ENCODE measurements at places on chromosomes 2 and 18. TPM values are rescaled to one million over a fixed set of nuclear protein-coding genes. Genes with fewer than 3 reads are reported as not detected.

CHMP1B gene
- total RNA-seq = 99.4 TPM

KCNS3 gene
- total RNA-seq = not detected

CCDC74B gene
- 0.28 TPM for total RNA-seq

TCF7L1 gene
- not detected for total RNA-seq

STK16 gene
- total RNA-seq = 28.7 TPM

GRCh38 chr2:137255345-137255744 lies 490.0 kb downstream of the THSD7B start:
- DNase-seq = no peak

- no peak for DNase-seq
Observed at GRCh38 chr2:215973954-215974699, 39.2 kb downstream of the MREG start.

DNA sequence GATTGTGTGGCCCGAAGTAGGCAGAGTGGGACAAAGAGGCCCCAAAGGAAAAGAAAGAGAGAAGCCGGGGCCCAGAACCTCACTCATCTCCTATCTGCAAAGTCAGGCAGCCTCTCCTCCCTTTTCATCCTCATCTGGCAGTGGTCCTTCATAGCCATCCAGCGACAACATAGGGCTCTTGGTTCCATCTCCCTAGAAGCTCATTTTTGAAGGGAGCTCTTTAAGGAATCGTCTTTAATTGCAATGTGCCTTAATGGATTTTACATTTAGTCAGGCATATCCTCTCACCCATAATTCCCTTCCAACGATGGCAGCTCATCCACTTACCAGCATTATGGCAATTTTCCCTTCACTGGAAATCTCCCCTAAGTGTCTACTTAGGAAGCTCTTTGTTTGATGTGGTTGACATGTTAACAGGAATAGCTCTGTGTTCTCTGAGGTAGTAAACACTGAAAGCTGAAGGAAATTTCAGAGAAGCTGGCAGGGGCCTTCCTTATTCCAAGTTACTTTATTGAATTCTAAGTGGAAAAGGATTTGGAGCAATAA lies 780.6 kb downstream of the TSN start:
- no peak for DNase-seq

DNA sequence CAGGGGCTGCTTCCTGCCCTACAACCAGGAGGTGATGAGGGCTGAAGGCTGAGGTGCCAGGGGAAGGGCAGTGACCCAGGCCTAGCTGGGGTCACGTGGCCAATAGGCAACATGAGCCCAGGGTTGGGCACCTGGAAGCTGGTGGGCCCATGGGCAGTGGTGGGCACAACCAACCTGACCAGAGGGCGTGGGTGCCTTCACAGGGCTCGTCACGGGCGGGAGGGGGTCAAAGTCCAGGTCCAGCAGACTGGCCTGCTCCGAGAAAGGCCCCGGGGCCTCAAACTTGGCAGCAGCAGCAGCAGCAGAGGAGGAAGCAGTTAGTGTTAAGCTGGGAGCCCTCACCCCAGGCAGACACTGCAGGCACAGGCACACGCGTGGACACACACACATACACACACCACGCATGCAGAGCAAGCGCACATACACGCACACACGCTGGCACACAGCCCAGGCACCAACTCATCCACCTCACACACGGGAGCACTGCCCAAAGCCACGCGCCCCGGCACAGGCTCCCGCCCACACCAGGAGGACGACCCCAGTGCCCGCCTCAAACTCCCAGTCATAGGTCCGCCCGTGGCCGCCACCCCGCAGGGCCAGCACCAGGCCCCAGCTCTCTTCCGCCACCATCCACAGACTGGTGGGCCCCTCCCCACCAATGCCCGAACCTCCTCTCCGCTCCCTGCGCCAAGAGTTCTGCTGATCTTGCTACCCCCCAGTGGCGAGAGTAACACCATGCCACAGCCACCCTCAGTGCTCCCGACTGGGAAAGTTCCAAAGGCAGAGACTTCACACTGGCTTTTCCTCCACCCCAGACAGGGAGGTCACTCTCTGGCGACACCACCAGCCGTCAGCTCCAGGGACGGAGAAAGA lies 53.0 kb downstream of the BIN1 start:
- no peak for DNase-seq

DNA sequence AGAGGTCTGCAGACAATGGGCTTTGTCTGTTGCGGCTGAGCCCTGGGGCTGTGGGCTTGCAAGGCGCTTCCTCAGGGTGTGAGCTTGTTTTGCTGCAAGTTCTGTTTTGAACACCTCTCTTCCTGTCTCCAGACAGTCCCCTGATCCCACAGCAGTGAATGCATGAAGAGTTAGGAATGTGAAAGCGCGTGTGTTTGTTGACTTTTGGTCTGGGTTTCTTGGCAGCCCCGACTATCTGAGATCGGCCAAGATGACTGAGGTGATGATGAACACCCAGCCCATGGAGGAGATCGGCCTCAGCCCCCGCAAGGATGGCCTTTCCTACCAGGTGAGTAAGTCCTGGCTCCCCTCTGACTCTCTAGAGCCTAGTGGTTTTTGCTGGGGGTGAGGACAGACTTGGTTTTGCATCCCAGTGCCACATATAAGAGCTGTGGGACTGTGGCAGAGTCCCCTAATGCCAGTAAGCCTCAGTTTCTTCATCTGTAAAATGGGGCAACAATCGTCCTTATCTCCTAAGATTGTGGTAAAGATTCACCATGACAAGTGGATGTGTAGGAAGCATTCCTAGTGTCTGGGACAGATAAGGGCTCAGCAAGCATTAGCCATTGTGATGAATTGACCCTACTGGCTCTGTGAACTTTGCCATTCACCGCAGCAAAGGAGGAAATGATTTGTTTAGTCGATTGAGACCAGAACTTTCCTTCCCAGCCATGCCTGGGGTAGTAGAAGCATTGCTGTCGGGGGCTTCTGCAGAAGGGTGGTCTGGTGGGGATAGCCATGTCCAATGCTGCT lies 3.0 kb downstream of the LBH start:
- peak; percentile 53 for DNase-seq

GRCh38 chr18:58310517-58310916 lies 266.5 kb downstream of the NEDD4L start:
- peak; percentile 67 for DNase-seq
